Upper lobe of left lung (tissue), 6 donors: ENCODE measurements at places on chromosomes 4 and X.

- DNase-seq = no peak
Observed at GRCh38 chrX:24137192-24137591, 12.3 kb upstream of the ZFX start.

- DNase-seq = no peak
Observed at GRCh38 chr4:75698963-75699228, 25.5 kb upstream of the USO1 start.

GRCh38 chr4:94160774-94161173, 46.9 kb upstream of the SMARCAD1 start:
- no peak for DNase-seq

- DNase-seq = peak; percentile 74
Observed at GRCh38 chrX:129980001-129980401, 2.4 kb upstream of the BCORL1 start.

DNA sequence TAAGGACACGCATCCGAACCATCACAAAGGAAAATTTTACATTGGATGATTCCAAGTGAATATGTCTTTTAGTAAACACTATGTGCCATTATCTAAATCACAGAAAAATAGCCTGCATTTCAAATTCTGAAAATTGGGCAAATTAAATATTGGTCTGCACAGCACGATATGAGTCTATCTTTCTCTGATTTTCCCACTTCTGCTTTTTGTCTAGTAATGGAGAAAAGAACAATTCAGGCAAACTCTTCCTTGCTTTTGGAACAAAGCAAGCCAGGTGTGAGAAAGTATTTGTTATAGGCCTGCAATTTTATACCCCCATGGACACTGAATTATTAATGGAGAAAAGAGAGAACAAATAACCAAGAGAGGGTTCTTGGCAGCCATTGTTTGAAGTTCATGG, 97.8 kb downstream of the ZNF827 start:
- no peak for DNase-seq

GRCh38 chrX:38627683-38628082, 66.3 kb downstream of the TSPAN7 start:
- DNase-seq = no peak

- peak; percentile 30 for DNase-seq
Observed at GRCh38 chr4:54400802-54401201, 171.7 kb downstream of the PDGFRA start.

DNA sequence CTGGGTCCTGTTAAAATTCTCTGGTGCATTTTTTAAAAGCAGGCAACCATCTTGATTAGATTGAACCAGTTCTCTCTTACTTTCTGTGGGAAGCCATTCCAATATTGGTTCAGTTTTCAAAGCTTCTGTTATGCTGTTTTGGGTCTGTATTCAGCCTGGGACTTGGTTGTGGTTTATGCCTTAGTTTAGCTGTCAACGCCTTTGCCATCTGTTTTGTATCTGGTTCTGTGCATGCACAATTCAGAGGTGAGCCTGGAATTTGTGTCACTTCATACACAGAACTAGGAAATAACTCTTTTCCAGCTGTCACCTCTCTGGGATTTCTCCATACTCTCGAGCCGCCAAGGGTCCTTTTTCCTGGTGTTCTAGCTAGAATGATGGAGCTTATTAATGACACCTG, 46.2 kb downstream of the STAP1 start:
- DNase-seq = no peak

DNA sequence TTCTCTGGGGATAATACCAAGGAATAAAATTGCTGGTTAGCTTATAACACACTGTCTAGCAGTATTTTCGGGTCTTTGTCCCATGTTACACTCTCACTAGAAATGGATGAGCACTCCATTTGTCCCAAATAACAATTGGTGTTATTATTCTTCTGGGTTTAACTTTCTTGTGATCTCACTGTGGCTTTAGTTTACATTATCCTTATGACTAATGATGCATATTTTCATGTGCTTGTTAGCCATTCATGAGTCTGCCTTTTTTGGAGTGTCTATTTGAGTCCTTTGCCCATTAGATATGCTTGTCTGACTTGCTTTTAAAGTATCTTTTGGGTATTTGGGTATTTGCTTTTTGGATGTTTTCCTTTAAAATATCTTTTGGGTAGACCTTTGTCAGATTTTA, 372.9 kb upstream of the TENM3 start:
- no peak for DNase-seq
